Activated T-cell treated with anti-CD3 and anti-CD28 coated beads for 4 hours (primary cell): ENCODE measurements at places on chromosomes 1 and 21.
A peak's percentile ranks its signal among the peaks of the same experiment; 100 is the strongest.

- no peak for DNase-seq
Observed at GRCh38 chr1:108107658-108108057, 92.5 kb downstream of the SLC25A24 start.

DNA sequence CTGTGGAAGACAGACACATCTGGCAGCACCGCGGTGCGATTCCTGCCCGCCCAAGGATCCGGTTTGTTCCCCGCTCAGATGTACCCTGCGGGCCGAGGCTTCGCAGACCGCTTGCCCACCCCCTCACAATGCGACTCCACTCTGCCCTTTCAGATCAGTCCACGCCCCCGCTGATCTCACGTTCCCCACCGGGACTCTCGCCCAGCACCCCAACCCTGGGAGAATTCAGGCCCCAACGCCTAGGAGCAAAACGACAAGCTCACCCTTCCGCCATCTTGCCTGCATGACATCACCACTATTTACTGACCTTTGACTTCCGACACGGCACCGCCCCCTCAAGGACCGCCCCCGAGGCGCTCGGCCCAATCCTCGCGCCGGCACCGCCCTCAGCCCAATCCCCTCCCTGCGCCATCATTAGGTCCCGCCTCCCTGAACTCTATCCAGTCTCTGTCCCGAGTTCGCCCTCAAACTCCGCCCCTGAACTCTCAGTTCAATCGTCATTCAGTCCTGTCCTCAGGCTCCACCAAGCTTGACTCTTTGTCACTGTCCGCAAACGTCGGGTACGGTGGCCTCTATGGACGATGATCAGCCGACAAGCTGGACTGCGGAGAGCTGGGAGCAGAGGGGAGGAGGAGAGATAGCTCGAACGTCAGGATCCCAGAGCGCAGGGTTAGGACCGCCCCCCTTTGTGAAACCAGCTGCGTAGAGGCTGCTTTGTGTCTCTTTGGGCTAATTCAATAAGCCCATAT lies at the start of gene BSDC1:
BSDC1 (minus strand) TSS at position 301 of the 749 bp plus-strand sequence; CDS start at position 274, 27 bp downstream.
- peak; percentile 98 for DNase-seq

- no peak for DNase-seq
Observed at GRCh38 chr21:24727803-24728440, 879.4 kb downstream of the MRPL39 start.

DNA sequence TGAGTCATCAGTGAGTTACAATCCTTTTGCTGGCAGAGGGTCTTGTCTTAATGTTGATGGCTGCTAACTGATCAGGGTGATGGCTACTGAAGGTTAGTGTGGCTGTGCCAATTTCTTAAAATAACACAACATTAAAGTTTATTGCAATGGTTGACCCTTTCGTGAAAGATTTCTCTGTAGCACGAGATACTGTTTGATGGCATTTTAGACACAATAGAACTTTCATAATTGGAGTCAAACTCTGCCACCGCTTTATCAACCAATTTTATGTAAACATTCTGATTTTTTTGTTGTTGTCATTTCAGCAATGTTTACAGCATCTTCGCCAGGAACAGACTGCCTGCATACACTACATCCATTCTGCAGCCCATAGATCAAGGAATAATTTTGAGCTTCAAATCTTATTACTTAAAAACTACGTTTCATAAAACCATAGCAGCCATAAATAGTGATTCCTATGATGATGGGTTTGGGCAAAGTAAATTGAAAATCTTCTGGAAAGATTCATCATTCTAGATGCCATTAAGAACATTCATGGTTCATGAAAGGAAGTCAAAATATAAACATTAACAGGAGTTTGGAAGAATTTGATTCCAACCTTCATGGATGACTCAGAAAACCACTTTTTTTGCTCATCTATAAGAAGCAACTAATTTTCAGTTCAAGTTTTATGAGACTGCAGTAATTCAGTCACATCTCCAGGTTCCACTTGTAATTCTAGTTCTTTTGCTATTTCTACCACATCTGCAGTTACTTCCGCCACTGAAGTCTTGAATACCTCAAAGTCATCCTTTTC lies 85.9 kb downstream of the TYW3 start:
- no peak for DNase-seq

DNA sequence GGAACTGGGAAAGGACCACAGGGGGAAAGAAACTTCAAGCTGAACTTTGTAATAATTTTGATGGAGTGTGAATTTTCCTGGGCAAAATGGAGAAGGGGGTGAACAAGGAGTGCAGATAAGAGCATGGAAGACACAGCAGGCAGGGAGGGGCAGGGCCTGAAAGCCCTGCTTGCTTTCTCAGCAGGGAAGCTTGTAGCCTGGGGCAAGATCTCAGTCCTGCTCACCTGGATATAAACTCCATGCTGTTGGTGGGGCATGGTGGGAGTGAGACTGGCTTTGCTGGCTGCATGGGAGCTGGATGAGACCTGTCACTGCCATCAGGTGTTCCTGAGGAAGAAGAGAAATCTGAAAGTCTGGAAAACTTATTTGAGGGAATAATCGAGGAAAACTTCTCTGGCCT lies 58.7 kb upstream of the RC3H1 start:
- no peak for DNase-seq

- DNase-seq = peak; percentile 10
Observed at GRCh38 chr1:37561133-37562132, 4.7 kb downstream of the DNALI1 start.

DNA sequence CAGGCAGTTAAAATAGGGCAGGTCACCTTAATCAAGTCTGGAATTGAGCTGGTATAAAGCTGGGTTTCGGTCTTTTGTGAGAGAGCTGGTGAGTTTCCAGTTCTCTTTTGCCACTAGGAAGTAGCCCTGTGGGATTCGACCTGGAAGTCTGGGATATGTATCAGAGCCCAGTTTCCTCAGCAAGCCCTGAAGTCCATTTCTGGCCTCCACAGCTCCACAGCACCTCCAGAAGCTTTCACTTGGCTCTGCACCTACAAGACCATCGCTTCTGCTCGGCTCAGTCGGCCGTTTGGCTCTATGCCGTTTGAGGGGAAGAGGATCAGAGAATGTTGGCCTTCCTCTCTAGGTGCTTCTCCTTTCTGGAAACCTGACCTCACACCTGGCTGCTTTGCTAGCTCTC lies 148.0 kb downstream of the GALNT2 start:
- DNase-seq = no peak

GRCh38 chr1:1315435-1315954 lies 7.1 kb downstream of the PUSL1 start:
- no peak for DNase-seq

DNA sequence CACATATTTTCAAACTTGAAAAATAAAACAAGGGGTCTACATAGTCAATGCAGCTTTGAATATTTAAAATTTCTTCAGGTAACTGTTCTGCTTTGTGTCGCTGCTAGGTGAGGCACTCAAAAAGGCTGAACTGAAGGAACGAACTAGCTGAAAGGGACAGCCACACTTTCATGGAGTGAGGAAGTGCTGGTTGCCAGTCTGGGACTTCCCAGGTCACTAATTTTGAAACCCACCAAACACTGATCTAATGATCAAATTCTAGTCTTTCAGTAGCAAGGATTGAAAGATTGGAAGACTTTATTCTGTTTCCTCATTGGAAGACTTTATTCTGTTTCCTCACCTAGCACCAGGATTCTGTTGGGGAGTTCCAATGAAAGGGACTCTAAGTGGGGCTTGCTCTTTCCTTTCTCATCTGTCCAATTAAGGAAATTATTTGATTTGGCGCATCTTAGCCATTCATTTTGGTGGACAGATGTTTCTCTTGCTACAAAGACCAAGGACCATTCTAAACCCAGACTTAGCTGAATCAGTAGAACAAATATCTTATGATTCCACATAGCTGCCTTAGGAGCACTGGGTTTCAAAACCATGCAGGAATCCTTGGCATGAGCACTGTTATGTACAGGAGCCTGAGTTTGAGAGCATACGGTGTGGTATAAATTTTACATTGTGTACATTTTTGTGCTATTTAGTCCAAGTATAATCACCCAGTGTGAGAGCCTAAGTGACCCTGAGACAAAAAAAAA lies 10.9 kb upstream of the ARID1A start:
- DNase-seq = no peak

DNA sequence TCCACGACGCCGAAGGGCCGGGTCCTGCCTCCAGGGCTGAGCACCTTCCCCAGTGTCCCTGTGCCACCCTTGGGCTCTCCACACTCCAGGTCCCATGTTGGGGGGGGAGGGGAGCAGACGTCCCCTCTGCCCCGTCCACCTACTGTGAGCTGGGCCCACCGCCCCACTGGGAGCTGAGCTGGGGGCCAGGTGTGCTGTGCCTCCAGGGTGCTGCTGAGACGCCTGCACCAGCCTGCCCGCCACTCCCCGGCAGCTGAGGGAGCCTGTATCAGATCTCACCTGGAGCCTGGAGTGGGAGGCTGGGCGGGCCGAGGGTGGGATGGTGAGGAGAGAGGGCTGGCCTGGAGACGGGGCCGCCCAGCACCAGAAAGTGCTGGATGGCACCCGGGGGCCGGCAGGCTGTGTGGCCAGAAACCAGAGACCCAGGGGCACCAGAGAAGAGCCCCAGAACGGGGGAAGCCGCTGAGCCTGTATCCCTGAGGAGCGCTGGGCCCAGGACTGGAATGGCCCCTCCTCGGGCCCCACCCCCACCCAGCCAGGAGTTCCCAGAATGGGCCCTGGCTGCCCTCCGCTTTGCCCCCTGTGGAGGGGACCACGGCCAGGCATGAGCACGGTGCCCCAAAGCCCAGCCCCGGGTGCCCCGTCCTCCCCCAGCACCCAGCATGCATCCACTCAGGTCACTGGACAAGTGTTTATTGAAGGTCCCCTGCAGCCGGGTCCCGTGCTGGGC lies 3.4 kb downstream of the TNFRSF18 start:
- DNase-seq = no peak

- DNase-seq = no peak
Observed at GRCh38 chr1:31828341-31828740, 12.5 kb upstream of the SPOCD1 start.

- DNase-seq = no peak
Observed at GRCh38 chr1:194705123-194705854, 1518.9 kb upstream of the B3GALT2 start.

- DNase-seq = no peak
Observed at GRCh38 chr21:46116776-46117585, 19.1 kb downstream of the COL6A2 start.
